ENCODE measurements at places on chromosomes 5 and 9.
A peak's percentile ranks its signal among the peaks of the same experiment; 100 is the strongest.

DNA sequence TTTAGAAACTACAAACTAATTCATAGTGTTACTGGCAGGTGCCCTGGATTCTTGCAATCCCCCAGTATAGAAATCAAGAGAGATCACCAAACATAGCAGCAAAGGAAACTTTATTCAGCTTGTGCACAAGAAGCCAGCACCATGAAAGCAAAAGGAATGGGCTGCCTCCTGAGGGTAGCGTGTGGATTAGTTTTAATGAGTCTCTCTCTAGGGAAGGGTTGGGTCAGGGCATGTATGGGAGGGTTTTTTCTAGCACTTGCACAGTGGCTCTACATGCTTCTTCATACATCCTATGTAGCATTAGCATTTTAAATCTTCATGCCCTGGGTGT lies 38.4 kb downstream of the LYRM7 start:
- DNase-seq, result no peak

DNA sequence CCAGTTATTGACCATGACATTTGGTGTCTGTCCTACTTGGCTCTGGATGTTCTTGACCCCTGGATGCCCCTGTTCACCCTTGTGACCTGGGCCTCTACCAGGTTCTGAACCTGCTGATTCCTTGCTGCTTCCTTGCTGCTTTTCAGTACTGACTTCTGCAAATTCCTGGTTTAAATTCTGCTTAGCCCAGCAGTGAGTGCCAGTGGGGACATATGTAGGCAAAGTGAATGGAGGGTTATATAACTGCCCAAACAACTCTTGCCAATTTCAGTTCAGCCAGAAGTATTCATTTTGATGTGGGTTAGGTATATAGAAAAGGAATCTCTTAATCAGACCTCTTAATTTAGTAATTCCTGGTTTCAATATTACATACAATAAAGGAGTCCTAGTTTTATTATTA lies 220.6 kb downstream of the TAF11L14 start:
- no peak for DNase-seq

- peak; percentile 47 for DNase-seq
Observed at GRCh38 chr9:113343732-113344231, 3.7 kb upstream of the WDR31 start.

- no peak for DNase-seq
Observed at GRCh38 chr9:127570533-127571111, 41.5 kb upstream of the STXBP1 start.

- no peak for DNase-seq
Observed at GRCh38 chr5:124932791-124933600, 186.6 kb upstream of the ZNF608 start.

Data from HepG2 (cell line).